ENCODE measurements at places on chromosomes 6 and 20.
A peak's percentile ranks its signal among the peaks of the same experiment; 100 is the strongest.

GRCh38 chr6:75849329-75850025 lies 100.4 kb downstream of the MYO6 start:
- DNase-seq = no peak

DNA sequence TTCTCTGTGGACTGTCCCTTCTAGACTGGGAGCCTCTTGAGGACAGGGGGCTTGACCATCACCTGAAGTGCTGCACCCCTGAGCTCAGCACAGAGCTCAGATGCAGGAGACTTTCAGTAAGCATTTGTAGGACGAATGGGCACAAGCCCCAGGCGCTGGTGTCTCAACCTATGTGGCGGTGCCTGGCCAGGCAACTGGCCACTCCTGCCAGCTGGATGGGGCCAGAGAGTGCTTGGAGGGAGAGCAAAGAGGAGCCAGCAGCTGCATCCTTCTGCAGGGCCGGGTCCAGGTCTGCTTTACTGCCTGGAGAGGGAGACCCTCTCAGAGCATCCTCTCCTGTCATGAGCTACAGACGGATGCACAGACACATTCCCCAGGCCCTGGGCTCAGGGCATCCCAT lies 4.5 kb downstream of the PHACTR3 start:
- DNase-seq = no peak

GRCh38 chr20:50357783-50358161 lies 152.4 kb upstream of the PTPN1 start:
- no peak for DNase-seq

DNA sequence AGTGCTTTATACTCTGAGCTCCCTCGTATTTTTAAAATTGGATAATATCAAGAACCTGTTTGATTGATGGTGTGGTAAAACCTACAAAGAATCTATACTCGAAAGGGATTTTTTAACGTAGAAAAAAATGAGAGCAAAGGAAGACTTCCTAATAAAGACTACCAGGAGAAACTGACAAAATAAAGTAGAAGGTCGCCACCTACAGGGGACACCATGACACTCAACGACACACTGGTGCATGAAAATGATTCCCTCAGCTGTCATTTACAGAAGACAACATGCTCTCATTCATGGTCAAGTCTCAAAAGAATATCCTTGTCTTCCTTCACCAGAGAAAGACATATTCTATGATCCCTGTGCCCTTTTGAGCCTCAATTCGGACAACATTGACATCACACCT lies 10.1 kb upstream of the NHSL1 start:
- DNase-seq = peak; percentile 45

DNA sequence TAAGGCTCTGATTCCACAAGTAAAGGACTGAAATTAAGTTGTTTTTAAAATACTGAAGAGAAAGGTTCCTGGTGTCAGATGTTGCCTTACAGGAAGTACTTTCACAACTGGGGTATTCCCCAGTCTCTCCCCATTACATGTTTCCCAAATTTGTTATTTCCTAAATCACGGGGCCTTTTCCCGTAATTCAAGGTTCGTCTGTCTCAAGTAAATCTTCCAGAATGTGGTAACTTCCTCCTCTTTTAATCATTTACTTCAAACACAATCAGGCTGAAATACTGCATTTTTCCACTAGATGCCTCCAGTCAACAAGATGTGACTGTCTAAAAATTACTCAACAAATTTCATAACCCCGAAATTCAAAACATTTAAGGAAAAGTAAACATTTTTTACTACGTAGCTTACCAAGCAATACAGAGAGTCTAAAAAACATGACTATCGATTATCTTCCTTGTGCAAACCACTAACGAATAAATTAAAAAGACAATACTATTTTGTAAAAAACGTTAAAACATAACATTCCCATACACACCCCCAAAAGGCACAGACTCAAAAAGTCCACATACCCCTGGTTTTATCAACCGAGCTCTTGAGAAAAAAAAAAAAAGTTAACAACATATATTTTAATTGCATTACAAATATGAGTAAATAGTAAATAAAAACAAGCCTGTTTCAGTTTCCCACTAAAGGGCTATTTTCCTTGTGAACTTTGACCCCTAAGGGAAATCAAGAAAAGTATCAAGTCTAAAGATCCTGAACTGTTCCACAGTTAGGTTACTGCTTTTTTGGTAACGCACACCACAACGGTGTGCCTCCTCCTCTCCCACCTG lies 1.7 kb downstream of the SOD2 start:
- DNase-seq = peak; percentile 79

- no peak for DNase-seq
Observed at GRCh38 chr20:49999329-49999728, 16.5 kb downstream of the SNAI1 start.

GRCh38 chr6:142827991-142828390 lies 117.0 kb downstream of the HIVEP2 start:
- DNase-seq = no peak

DNA sequence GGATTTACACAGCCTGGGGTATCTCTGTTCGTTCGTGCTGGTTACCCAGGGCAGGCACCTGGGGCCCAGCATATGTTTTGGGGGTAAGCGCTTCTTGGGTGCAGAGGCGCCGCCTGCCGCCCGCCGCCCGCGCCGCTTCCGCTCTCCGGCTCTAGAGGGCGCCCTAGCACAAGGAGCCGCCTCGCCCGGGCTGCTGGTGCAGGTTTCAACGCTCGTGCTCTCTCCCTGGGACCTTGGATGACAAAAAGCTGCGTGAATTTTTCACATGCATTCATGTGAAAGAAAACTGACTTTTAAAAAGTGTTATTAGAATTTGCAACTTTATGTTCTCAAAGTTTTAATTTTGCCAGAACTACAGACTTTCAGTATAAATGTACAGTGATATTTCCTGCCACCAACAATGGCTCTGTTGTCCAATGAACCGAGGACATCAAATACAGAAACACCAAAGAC lies 32.5 kb downstream of the PRR18 start:
- DNase-seq = peak; percentile 55

DNA sequence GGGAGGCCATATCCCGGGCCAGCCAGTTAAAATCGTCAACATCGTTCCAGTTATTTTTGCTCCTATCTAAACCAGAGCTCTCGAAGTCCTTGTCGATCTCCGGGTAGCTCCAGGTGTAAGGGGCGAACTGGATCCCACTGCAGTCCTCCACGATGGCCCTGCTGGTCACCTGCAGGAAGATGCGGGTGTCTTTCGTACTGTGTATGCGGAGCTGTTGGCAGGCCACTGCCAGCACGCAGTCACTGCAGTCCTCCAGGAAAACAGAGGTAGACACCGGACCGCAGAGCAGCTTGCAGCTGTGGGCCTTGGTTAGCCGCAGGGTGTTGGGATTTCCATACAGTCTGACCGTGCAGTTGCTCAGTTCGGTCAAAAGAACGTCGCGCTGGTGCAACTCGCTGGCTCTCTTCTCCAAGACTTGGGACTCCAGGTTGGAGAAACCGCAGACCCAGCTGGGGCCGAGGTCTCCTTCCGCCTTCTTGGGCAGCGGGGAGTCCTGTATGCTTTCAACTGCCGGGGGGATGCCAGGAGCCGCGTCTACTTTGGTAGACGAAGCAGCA lies 742 bp downstream of the TBCC start:
- DNase-seq = peak; percentile 54

DNA sequence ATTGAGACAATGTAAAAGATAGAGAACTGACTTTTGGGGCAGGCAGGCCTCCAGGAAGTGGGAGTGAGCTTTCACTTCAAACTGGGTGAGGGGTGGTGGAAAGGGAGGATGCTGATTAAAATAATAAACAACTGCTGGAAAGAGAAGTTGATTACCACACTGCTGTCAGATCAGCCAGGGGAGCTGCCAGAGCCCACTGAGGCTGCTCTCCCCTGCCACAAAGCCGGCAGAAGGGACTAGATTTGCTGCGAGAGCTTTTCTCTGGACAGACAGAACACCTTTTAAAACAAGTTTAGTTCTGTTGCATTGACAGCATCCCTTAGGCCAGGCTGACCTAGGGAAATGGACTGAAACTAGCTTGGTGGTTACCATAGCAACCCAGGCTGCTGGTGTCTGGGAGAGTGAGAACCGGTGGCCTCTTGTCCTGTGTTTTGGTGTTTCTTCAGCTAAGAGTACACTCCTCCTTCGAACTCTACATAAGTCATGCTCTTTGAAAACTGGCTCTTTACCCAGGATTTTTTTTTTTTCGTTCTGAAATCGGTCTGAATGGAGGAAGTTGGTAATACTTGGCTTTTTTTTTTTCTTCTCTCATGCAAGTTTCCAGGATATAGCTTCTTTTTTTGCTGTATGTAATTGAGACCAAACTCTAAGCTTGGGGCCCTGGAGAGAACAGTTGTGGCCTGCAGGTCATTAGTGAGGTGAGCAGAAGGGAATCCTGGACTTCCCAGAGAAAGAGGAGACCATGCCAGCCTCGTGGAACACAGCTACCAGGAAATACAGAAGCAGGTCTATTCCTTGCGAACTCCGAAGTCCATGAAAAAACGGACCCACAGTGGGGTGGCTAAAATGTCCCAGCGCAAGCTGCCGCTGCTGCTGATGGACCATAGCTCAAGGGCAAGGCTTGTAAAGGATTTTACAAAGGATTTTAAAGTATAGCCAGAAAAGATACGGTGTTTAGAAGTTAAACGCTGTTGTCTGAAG lies 374.4 kb downstream of the UTRN start:
- peak; percentile 70 for DNase-seq

DNA sequence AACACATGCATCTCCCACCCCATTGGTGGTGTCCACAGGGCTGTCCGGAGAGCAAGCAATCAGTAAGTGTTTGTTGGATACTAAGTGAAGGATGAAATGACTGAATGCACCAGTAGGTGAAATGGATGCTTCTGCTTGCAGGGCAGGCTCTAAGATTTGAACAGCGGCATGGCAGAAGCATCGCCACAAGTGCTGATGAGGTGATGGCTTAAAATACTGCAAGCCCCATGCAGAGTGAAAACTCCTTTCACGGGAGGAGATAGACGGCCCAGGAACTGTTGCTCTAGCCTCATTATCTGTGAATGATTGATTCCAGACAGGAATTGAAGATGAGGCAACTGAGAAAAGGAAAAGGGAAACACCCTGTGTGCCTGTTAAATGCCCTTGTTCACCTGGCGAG lies 158.9 kb downstream of the LY86 start:
- DNase-seq = no peak

GRCh38 chr20:5719861-5720403 lies 30.3 kb upstream of the SHLD1 start:
- DNase-seq = peak; percentile 30

GRCh38 chr6:137892271-137892708 lies 25.2 kb downstream of the TNFAIP3 start:
- DNase-seq = peak; percentile 58

- no peak for DNase-seq
Observed at GRCh38 chr6:167702241-167702827, 124.4 kb upstream of the AFDN start.

- no peak for DNase-seq
Observed at GRCh38 chr6:167345348-167345747, 20.5 kb downstream of the TTLL2 start.

GRCh38 chr6:142637624-142638351 lies 307.2 kb downstream of the HIVEP2 start:
- no peak for DNase-seq

GRCh38 chr6:113591896-113592827 lies 265.0 kb upstream of the MARCKS start:
- DNase-seq = peak; percentile 73

GRCh38 chr6:52019092-52019491 lies 68.3 kb downstream of the PKHD1 start:
- no peak for DNase-seq

DNA sequence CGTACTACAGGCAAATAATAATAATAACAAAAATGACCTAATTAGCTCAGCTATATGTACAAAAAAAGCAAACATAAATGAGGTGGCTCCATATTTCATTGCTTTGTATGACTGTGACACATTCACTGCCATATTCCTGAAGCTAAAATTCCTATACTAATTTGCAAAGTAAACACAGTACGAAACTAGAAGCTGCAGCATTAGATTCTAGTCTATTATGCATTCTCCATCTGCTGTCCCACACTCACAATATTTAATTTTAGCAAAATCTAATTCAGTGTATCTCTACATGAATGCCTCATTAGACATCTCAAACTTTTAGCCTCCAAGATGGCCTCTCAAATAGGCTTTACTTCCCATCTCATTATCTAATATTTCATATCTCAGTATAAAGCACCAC lies 55.1 kb downstream of the ATG5 start:
- DNase-seq = no peak

- DNase-seq = no peak
Observed at GRCh38 chr6:136701045-136701444, 91.2 kb downstream of the MAP3K5 start.

- DNase-seq = no peak
Observed at GRCh38 chr20:4763261-4763660, 41.6 kb downstream of the PRND start.

DNA sequence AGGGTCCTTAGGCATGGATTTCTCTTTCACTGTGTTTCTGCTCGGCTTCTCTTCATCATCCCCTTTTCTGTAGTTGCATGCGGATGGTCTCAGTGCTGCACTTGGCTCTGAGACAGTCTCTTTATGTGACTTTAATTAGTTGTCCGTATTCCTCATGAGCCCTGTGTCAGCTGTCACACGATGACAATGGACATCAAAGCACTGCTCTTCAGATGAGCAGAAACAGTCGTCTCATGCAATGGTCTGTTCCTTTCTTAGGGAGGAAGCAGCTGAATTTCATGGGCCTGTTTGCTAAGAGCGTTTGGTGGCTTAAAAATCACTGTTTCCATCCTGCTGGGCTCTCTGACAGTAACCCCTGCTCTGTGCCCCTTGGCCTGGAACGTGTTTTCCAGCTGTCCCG lies 64.9 kb downstream of the SYTL3 start:
- DNase-seq = no peak

- DNase-seq = no peak
Observed at GRCh38 chr6:103784117-103784516, 1075.6 kb downstream of the HACE1 start.

DNA sequence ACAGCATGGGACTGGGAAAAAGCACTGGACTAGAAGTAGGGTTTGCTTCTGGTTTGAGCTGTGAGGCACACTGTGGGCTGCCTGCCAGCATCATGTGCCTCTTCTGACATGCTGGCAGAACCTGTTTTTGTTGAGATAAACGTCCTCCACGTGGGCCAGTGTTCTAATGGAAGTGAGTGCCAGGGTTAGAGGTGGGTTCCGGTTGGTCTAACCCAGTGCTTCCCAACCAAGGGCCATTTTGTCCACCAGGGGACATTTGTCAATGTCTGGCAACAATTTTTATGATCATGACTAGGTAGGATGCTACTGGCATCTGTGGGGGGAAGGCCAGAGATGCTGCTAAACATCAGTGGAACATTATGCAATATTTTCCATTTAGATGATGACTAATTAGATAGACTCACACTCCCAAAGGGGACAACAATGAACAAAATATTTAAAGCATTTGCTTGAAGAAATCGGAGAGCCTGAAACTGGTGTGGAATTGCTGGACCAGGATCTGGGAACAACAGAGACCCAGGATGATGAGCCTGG lies 7.8 kb upstream of the APMAP start:
- DNase-seq = peak; percentile 10

DNA sequence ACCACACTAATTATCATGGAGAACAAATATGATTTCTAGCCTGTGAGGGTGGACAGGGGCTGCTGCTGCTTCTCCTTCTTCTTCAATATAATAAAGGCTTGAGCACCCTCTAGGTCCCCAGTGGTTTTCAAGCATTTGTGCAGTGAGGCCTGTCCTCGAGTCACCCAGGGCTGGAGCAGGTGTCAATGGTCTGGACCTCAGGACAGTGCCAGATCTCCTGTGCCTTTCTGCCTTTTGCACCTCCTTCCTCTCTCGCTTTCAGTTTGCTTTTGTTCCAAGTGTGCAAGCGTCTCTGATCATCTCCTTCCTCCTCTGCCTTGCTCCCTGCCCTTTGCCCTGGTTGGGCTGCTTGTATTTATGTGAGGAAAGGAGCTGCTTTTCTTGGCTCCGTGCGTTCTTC lies 152.2 kb upstream of the SYNDIG1 start:
- DNase-seq = no peak

GRCh38 chr6:157891544-157892362 lies 68.7 kb downstream of the SNX9 start:
- no peak for DNase-seq

All from astrocyte of the spinal cord (primary cell).